ENCODE measurements at places on chromosomes 12 and 14.

GRCh38 chr14:29144621-29145020 is 378.0 kb downstream of the FOXG1 start:
- DNase-seq = no peak

DNA sequence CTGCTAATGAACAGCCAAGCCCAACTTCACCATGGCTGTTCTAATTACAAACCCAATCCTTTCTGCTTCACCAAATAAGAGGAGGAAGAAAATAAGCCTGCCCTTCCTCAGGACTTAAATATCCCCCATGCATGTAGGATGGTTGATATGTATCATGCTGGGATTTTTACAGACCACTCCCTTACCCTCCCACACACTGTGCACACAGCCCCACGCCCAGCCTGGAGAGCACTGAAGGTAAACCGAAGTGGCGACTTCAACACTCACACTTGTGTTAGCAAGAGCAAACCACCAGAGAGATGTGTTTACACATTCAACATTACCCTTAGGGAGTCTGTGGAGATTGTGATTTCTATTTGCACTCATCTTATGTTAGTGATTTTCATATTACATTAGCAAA is 241.2 kb downstream of the EGLN3 start:
- DNase-seq = no peak

DNA sequence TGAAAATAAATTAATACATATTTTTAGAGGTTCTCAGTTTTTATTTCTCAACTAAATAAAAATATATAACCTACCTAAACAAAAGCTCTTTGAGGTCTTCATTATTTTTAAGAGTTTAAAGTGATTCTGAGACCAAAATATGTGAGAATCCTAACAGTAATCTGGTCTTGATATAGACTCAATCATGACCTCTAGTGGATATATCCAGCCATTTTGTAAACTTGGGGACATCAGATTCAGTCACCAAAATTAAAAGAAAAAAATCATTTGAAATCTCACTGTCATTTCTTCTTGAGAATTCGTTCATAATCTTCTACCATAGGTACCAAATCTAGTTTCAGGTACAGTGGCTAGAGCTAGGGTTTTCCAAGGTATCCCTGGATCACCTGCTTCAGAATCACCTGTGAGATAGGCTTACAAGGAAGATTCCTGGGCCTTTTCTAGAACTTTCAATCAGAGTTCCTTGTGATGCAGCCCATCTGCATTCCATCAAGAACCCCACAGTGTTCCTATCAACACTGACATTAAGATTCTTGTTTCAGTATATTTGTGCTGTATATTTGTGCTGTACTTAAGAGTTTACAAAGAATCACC is 214.9 kb downstream of the ADAMTS20 start:
- no peak for DNase-seq

GRCh38 chr12:105382771-105383622 is 52.5 kb downstream of the C12orf75 start:
- no peak for DNase-seq

GRCh38 chr14:104436047-104436591 is 143.4 kb upstream of the C14orf180 start:
- no peak for DNase-seq

- DNase-seq = no peak
Measured at GRCh38 chr12:11246489-11246888, 23.0 kb downstream of the PRB3 start.

GRCh38 chr14:31320216-31320615 is 100.1 kb downstream of the HEATR5A start:
- no peak for DNase-seq

- DNase-seq = no peak
Measured at GRCh38 chr12:102512523-102512922, 32.2 kb upstream of the IGF1 start.

GRCh38 chr12:91219511-91219910 is 36.9 kb upstream of the DCN start:
- no peak for DNase-seq

DNA sequence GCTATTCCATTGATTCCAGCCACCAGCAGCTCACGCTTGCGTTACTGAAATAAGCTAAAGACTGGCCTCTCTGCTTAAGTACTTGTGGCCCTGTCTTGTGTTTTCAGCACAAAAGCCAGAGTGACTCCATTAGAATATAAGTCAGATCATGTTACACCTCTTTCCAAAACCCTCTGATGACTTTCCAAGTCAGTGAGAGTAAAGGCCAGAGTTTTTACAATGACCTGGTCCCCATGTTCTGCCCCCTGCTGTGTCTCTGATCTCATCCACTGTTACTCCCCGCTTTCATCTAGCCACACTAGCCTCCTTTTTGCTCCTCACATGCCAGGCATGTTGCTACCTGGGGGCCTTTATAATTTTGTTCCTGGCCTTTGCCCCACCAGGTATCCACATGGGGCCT is 6.9 kb upstream of the CKAP4 start:
- DNase-seq = no peak

DNA sequence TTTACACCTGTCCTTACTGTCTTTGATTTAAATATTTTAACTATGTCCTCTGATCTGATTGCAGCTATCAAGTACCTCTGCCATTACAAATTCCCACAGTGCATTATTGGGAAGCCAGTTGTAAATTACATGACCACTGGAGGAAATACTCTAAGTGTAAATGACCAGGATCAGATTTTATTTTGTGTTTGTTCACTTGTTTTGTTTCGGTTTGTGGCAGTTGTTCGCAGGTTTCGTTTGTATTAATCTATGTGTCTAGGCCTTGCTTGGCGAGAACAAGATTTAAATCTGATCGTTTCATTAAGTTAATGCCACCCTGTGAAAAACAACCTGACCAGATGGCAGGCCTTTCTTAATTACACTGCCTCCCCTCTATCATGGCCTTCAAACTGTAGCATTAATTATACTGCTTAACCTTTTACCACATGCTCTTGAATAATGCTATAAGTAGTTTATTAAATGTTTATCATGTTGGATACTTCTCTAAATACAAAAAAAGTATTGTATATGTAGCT is 990.1 kb downstream of the TMTC2 start:
- no peak for DNase-seq

DNA sequence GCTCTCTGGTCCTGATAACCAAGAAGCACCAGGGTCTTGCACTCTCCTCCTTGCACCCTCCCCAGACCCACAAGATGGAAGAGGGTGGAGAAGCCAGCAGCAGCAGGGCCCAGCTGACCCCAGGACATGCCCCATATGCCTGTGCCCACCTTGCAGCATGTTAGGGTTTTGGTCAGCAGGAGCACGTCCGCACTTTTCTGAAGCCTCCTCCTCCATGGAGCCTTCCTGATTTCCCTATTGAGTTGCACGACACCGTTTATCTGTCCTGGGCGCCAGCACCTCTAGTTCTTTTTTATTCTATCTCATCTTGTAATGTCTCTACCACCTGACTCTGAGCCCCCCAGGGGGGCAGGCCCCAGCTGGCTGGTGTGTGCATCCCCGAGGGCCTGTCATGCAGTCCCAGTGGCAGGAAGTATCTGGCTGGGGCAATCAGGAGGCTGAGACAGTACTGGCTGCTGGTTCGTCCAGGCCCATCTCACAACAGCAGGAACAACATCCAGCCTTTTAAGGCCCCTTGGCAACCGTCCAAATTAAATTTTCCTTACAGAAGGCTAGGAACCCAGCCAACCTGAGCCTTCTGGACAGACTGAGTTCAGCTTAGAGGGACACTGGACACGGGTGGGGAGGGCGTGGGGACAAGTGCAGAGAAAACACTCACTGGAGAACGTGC is 39.6 kb downstream of the CCDC85C start:
- no peak for DNase-seq

DNA sequence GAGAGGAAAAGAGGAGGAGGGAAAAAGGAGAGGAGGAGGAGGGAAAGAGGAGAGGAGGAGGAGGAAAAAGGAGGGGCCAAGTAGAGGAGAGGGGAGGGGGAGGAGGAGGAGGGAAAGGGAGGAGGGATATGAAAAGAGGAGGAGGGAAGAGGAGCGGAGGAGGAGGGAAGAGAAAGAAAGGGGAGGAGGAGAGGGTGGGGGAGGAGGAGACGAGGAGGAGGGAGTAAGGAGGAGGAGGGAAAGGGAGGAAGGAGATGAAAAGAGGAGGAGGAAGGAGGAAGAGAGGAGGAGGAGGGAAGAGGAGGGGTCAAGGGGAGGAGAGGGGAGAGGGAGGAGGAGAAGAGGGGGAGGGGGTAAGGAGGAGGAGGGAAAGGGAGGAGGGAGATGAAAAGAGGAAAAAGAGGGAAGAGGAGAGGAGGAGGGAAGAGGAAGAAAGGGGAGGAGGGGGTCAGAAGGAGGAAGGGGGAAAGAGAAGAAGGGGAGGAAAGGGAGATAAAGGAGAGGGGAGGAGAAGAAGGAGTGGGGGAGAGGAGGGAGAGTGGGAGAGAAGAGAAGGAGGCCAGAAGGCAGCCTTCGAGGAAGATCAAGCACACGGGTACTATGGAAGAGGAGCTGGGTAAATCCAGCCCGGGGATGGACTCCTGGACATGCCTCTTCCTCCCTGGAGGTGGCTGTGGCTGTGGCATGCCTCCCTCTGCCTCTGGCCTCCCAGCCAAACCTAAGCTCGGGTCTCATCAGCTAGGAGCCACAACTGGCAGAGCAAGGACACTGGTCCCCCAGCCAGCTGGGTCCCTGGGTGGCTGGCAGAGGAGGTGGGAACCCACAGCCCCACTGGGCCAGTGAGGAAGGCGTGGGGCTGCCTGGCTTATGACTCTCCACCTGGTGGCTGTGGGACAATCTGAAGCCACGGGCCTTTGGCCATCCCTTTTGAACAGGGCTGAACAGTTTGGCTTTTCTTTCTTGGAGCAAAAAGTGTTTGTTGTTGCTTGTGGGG is 3.0 kb upstream of the CMKLR1 start:
- no peak for DNase-seq

- no peak for DNase-seq
Measured at GRCh38 chr12:76329159-76329558, 19.1 kb downstream of the BBS10 start.

GRCh38 chr12:24460099-24460498 is 488.8 kb downstream of the BCAT1 start:
- no peak for DNase-seq

DNA sequence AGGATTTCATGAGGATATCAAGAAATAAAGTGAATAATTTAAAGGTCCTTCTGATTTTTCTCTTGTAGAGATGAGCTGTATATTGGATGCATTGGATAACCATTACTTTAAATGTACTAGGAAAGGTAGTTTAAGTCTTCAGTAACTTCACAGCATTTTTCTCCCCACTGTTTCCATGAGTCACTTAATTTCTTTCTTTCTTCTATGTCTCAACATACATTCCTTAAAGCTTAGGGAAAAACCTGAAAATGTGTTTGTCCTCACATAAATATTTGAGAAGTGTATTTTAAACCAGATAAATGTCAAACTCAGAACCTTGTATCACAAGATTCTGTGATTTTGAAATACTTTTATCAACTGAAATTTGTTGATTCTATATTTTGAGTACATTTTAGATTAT is 1970.2 kb upstream of the FLRT2 start:
- no peak for DNase-seq

- DNase-seq = no peak
Measured at GRCh38 chr12:74043343-74043742, 494.3 kb upstream of the ATXN7L3B start.

GRCh38 chr12:106281056-106281782 is 21.3 kb upstream of the TCP11L2 start:
- no peak for DNase-seq

DNA sequence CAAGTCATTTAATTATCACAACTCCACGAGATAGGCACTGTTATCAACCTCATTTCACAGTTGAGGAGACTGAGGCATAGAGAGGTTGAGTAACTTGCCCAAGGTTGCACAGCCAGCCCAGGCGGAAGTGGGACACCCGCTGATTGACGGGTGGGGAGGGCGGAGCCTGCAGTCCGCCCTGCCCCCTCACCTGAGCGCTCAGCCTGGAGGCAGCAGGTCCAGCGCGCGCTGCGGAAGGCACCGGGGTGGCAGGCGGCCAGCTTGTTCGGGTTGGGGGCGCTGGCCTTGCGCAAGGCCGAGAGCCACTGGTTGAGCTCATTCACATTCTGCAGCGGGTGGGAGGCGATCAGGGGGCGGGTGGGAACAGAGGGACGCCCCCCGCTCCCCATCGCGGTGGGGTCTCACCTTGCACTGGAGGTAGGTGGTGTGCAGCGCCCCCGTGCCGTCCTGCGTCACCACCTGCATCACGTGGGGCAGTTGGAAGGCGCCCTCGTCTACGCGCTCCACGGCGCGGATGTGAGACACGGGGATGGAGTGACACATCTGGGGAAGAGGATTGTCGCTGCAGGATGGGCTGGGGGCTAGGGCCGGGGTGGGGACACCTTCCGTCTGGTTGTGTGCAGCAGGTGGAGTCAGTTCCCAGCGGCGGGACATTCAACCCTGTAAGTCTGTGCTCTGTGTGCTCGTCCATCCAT is 31.7 kb downstream of the RASAL1 start:
- peak; percentile 26 for DNase-seq

DNA sequence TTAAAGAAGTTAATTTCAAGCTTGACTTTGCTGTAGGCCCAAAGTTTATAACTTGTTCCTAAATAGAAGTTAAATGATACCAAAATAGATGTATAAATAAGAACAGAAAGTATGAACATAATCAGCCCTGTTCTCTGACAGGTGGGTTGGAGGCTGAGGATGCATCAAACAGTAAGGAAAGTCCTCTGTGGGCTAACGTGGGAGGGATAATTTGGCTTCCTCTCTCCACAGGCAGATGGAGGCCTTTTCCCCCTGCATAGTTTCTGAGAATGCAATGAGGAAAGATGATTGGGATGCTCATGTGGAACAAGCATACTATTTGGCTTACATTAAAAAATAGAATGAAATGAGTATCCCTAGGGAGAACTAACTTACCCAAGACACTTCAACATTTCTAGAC is 56.5 kb downstream of the GARIN6 start:
- DNase-seq = no peak

DNA sequence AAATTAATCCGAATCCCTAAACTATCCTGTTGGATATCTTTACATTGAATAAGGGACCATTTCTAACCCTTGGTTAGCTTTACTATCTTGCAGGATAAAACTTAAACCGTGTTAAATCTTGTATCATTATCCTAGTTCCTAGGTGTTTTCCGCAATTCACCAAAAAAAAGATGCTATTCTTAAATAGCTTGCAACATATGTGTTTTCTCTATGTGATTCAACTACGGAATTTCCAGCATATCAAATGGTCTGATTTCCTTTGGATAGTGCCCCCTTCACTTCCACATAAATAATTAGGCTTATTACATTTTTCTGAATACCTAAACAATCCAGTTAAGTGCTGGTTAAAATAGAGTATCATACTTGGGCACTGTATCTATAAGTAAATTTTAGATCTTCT is 130.3 kb downstream of the ITPR2 start:
- DNase-seq = no peak

DNA sequence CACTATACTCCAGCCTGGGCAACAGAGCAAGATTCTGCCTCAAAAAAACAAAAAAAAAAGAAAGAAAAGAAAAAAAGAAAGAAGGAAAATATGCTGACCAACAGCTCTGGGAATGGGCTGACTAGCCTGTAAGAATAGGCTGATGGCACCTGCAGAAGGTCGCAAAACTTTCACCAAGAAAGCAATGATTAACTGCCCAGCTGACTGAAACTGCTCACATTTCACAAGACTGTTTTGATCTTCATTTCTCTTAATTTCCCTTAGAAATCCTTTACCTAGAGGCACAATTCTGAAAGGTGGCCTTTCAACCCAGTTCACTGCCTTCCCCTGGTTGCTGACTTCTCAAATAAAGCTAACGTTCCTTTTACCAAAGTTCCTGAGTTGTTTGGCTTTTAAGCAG is 12.4 kb downstream of the BEST3 start:
- DNase-seq = no peak

Measured in stimulated activated CD8-positive, alpha-beta memory T cell treated with anti-CD3 and anti-CD28 coated beads, Interleukin-4, amount 100 ng/mL, for 1 hour (primary cell).